ENCODE measurements at places on chromosomes 1 and 21.

- DNase-seq: no peak
Measured at GRCh38 chr21:35619184-35619583, 441.1 kb downstream of the SETD4 start.

DNA sequence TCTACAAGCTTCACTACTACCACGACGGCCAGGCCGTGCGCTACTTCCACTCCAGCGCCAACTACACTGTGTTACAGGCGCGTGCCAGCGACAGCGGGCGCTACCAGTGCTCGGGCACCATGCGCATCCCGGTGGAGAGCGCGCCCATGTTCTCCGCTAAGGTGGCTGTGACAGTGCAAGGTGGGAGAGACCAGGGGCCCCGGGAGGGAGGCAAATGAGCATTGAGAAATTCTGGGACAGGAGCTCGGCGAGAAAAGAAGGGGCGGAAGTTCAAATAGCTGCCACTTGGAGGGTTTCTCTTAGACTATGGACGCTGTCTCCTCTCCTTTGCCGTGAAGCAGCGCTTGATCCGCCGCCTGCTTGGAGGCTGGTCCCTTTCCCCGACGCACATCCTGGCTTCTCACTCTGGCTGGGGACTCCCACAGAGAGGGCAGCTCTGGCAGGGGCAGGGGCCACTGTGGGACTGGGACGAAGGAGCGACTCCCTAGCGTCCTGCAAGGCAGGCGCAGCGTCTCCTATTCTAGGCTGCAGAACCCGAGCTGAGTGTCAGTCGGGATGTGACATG lies 4.6 kb downstream of the FCRLB start:
- DNase-seq: no peak

- DNase-seq: no peak
Measured at GRCh38 chr1:205416322-205416721, 5.5 kb downstream of the LEMD1 start.

- peak; percentile 12 for DNase-seq
Measured at GRCh38 chr1:244353551-244354091, 98.1 kb downstream of the ADSS2 start.

- DNase-seq: no peak
Measured at GRCh38 chr1:85544689-85545215, 35.8 kb upstream of the CCN1 start.

DNA sequence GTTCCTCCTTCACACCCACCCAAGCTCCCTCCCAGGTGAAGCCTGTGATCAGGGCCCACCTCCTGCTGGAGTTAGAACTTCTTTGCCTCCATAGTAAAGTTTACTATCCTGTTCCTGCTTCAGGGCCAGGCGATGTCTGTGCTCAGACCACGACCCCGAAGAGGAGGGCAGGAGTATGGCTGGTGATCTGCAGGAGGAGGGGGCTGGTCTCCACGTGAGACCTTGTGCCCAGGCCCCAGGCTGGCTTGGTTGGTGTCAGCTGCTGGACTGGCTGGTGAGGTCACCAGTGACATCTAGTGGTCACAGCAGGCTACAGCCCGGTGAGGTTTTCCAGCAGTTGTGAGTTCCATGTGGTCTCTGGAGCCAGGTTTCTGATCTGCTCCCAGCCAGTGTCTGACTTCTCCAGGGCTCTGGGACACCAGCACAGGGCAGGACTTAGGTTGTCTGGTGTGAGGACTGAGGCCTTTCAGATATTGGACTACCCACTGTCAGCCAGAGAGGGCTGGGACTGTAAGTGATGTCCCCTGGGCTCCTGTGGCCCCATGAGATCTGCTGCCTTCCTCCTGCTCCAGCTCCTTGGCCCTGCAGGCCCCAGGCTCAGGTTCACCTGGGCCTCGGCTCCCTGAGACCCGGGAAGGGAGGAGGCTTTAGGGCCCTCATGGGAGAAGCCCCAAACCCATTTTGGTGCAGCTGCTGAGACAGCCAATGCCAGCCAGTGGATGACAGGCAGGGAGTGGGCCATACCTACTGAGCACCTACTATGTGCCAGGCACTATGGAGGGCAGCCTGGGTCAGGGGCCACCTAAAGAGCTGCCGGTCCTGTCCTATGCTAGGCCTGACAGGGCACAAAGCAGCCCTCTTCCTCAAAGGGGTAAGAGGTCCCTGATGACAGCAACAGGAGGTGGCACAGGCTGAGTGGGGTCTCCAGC lies 6.0 kb upstream of the UBL4B start:
- peak; percentile 39 for DNase-seq

GRCh38 chr1:231969076-231969475 lies 342.5 kb downstream of the DISC1 start:
- no peak for DNase-seq

- no peak for DNase-seq
Measured at GRCh38 chr1:43526002-43526401, 4.7 kb upstream of the PTPRF start.

DNA sequence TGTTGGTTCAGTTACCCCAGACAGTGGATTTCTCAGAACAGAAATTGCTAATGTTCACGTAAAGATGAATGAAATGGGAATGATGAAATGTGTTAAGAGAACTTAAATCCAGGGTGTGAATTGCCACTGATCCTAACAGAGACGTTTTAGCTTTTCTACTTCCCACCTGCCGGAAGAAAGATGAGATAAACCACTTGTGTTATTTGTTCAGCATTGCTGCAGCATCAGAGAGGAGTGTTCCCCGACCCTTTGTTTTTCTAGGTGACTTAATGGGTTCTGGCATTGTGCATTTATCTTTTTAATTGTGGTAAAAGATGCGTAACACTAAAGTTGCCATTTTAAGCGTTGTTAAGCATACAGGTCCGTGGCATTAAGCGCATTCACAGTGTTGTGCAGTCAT lies 122.3 kb downstream of the GALNT2 start:
- DNase-seq: no peak

DNA sequence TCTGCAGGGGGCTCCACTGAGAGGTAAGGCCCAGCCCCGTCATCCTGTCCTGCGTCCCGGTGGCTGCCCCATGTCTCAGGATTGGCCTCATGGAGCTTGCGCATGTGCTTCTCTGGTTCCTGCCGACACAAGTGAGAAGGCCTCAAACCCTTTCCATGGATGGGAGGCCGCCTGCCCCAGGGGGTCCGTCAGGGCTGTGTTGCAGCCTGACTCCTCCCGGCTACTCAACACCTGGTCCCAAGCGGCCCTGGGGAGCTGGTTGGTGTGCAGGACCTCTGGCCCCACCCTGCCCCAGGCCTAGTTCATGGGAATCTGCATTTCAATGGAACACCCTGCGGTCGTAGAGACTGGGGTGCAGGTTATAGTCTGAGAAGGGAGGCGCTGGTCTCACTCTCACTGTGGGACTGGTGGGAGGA lies 21.1 kb upstream of the PDE9A start:
- DNase-seq: no peak

DNA sequence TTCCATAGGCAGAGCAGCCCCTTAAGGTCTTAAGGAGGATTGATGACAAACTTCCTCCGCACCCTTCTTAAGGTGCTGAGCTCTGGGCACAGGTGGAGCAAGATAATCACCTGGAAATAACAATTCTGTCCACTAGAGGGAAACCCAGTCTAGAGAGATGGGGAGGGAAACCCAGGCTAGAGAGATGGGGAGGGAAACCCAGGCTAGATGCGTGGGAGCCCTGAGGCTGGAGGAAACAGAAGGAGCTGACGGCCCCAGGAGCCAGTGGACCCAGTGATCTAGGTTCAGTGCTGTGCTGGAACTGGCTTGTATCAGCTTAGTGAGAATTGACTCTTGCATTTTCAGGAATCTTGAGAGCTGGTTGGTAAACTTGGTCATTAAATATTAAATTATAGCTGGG lies 17.8 kb upstream of the MYCL start:
- DNase-seq: peak; percentile 27

DNA sequence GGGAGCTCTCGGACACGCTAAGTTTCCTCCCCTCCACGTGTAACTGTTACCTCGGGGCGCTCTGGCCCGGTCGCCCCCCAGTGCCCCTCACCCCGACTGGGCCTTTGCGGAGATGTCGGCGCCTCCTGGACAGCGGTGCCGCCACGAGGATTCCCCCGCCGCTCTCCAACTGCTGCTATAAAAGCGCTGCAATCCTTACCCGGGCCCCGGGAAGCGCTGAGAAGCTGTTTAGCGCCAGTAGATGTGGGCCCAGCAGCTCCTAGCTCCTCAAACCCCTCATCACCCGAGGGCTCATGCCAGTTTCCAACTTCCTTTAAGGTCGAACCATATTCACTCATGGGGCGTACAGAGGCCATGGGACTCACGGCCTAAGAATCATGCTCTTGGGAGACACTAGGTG lies 361 bp upstream of the LMX1A start:
- no peak for DNase-seq

- DNase-seq: no peak
Measured at GRCh38 chr1:220785166-220786056, 1.3 kb upstream of the MTARC1 start.

- DNase-seq: no peak
Measured at GRCh38 chr1:3548895-3549294, 62.4 kb downstream of the MEGF6 start.

DNA sequence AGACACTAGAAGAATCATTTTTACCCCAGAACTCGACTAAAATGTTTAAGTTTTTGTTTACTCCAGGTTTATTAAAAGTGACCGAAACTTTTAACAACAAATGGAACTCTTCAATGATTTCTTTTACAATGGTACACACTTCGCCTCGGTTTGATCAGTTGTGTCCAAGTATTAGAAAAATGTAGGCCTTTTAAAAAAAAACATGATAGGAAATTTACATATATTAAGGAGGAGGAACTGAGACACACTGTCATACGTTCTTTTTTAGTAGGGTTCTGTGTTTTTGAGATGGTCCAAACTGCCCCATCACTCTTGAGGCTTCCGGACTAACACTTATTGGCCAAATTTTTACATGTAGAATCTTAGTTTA lies 1.3 kb downstream of the PRDM2 start:
- DNase-seq: no peak

DNA sequence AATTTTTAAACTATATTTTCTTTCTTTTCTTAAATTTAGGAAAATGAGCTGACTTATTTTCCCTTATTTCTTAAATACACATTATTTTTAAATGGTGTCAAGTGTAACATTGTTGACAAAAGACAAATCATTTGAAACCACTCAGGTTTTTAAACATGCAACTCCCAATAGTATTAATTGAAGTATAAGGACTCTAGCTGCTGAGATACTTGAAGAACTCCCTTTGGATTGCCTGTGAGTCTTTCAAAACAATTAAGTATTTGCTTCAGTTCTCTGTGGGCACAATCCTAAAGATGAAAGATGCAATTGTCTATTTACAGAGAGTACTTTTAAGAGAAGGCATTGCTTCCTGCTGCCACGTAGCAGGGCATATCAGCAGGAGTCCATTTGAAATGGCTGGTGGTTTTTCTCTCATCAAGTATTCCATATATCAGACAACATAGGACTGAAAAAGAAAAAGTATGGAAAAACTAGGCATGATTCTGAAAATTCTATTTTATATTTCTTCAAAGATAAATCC lies 373.4 kb downstream of the NEGR1 start:
- no peak for DNase-seq

GRCh38 chr1:18794051-18794450 lies 65.4 kb downstream of the TAS1R2 start:
- DNase-seq: no peak

- DNase-seq: peak; percentile 88
Measured at GRCh38 chr1:172662464-172663109, 3.7 kb downstream of the FASLG start.

- no peak for DNase-seq
Measured at GRCh38 chr21:46191257-46191685, 7.0 kb upstream of the SPATC1L start.

DNA sequence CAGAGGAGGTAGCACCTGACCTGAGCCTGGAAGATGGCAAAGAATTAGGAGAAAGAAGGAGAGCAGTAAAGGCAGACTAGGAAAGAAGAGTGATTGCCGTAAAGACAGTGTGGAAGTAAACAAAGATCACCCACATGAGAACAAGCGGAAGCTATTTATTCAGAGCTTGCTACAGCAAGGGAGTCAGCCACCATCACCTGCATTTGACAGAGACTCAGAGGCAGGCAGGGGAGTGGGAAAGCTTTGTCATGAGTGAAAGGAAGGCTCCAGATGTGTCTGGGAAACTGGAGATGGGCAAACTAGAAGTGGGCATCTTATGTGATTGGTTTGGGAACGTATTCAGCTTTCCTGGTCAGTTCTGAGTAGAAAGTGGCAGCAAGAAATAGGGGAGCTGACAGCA lies 64.5 kb downstream of the NFASC start:
- no peak for DNase-seq

DNA sequence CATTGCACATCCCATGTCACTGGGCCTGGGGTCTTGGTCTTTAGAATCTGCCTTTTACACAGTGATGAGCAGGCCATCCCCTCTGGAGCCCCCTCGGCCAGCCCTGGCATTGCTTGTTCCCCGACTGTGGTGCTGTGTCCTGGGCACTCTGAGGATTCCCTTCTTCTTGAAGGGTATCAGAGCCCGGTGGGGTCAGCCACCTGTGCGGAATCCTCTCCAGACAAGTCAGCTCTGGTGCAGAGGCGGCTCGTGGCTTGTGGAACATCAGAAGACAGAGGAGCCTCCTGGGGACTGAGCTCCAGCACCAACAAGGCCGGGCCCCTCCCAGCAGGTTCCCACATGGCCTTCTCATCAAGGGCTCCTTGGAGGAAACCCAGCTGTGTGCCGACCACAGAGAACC lies 57.9 kb upstream of the AJAP1 start:
- DNase-seq: no peak

DNA sequence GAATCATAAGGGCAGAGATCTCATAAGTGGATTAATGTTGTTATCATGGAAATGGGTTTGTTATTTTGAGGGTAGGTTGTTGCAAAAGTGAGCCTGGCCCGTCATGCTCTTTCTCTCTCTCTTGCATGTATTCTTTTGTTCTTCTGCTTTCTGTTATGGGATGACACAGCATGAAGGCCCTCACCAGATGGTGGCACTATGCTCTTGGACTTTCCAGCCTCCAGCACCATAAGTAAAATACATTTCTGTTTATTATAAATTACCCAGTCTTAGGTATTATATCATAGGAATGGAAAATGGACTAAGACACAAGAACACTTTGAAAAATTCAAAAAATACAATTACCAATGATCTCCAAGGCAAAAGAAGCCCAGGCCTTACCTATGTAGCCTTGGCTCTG lies 676.1 kb downstream of the PTPRU start:
- DNase-seq: no peak

GRCh38 chr1:188620236-188620635 lies 1791.5 kb downstream of the PLA2G4A start:
- no peak for DNase-seq

GRCh38 chr21:28216976-28217523 lies 775.6 kb downstream of the LTN1 start:
- no peak for DNase-seq

- DNase-seq: no peak
Measured at GRCh38 chr1:160211046-160211790, 6.0 kb downstream of the PEA15 start.

GRCh38 chr1:223421025-223421424 lies 27.8 kb downstream of the CCDC185 start:
- no peak for DNase-seq

DNA sequence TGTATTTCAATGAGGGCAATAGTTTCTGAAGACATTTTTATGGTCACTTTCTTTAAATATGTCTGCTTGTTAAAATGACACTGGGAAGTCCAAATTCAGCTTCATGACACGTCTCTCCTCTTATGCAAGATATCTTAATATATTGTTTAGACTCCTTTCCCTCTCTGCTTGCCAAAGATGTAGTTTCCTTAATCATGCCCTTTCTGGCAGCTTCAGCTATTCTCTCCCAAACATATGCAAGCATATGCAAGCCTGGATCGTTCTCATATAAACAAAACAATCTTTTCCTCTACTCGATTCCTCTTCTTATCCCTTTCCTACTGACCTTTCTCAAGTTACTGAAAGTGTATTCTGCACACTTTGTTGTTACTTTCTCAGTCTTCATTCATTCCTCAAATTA lies 372.2 kb downstream of the PTBP2 start:
- no peak for DNase-seq
